Naive thymus-derived CD8-positive, alpha-beta T cell (primary cell): ENCODE measurements at places on chromosomes 7 and 10. TPM values are rescaled to one million over a fixed set of nuclear protein-coding genes. Genes with fewer than 3 reads are reported as not detected.

- peaks cover 5% of the 10 kb centered on the region for H3K36me3 ChIP-seq
- H3K4me3 ChIP-seq: no peak overlapping the region
- DNase-seq: no peak
Observed at GRCh38 chr10:84783386-84783785, 455.0 kb downstream of the CCSER2 start.

DNA sequence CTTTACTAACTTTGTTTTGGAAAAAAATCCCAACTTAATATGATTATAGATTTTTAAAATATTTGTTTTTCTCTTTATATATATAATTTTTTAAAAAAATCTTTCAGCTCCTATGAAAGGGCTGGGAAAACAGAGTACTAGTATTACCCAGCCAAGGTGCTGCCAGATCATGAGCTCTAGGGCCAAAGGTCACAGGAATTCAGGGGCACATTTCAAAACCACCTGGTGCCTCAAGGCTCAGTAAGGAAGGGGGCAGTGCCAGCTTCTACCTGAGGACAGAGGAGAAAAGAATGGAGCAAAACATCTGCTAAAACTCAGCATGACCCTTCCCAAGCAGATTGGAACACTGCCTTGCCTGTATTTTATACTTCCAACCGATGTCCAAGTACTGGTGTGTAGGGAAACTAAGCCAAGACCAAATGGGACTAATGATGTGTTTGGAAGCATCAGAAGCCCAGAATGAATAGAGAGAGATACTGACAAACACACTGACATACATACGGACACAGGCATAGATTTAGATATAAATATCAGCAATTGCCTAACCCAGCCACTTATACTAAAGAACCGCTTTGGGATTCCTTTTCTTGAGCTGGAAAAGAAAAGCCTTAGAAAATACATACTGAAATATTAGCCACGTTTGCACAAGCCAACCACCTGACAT is 667.3 kb downstream of the PARD3 start:
- H3K36me3 ChIP-seq: no peaks in the 10 kb centered on the region
- H3K27me3 ChIP-seq: no peaks in the 10 kb centered on the region
- H3K4me1 ChIP-seq: no peaks in the 10 kb centered on the region
- H3K27ac ChIP-seq: no peak overlapping the region

DNA sequence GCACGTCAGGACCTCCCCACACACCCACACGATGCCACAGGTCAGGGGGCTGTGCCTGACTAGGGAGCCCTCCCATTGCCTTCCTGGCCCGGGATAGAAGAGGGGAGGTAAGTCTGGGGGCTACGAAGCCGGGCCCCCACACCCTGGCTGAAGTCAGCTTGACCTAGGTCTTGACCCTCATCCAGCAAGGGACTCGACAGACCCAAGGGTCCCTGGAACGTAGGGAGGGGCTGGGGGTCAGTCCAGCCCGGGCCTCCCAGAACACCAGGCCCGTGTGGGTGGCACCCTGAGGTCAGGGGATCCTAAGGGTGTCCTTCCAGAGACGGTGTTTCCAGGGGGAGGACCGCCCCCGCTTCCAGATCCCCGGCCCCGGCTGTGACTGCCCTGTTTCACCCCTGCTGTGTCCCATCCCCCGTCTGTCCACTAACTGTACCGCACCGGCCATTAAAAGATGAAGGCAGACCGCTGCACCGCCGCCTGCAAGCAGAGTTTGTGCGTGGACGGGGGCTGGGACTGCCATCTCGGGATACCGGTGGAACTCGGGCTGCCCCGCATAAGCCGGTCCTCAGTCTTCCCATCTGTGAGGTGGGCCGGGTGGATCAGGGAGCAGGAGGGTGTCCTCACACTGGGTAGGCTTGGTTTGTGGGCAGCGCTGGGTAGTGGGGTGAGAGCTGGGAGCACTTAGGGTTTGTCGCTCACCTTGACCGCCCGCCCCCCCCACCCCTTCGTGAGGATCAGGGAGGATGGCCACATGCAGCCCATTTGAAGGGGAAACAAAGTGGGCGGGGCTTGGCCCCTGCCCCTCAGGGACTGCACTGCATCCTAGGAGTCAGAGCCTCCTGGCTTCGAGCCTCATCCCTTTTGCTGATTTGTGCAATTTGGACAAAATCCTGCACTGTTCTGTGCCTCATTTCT is 21.1 kb downstream of the SLC29A4 start:
- no peaks in the 10 kb centered on the region for H3K27me3 ChIP-seq
- no peak for DNase-seq
- no peaks in the 10 kb centered on the region for H3K36me3 ChIP-seq
- no peak overlapping the region for H3K27ac ChIP-seq
- H3K4me3 ChIP-seq: no peak overlapping the region

Gene NYAP1
- not detected for polyA plus RNA-seq

Gene GNA12
- polyA plus RNA-seq: 13.7 TPM

Gene EVX1
- not detected for polyA plus RNA-seq

Gene MALSU1
- polyA plus RNA-seq: 47.6 TPM

DNA sequence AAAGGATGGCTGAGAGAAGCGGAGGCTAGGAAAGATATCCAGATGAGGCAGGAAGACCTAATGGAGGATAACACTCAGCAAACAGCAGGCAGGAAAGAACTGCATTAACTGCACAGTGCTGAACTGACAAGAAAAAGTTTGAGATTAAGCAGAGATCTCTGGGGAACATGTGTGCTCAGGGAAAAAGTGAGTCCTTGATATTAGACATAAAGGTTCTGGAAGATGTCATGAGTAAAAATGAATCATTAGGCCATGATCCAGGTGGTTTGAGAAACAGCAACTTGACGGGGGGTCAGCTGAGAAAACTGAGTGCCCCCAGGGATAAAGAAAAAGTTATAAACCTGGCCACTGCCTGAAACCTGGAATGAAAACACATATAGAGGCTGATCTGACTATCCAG is 27.3 kb upstream of the ANK3 start:
- no peak for DNase-seq
- no peak overlapping the region for H3K4me3 ChIP-seq
- no peaks in the 10 kb centered on the region for H3K27me3 ChIP-seq
- no peaks in the 10 kb centered on the region for H3K4me1 ChIP-seq

Gene TMEM184A
- not detected for polyA plus RNA-seq

Gene MRC1
- polyA plus RNA-seq: not detected

DNA sequence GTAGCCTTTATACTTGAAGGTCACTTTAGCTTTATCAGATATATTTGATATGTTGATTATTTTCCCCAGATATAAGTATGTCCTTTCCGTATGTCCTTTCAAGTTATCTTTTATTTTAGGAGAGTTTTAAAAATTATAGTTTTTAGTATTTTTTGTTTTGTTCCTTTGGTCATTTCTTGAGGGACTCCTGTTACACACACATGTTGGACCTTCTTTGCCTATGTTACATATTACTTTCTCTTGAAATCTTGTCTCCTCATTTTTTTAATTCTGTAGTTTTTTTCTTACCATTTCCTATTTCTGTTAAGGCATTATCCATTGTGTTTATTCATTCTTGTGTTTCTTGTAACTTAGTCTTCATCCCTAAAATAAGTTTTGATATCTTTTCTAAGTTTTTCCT is 23.9 kb downstream of the GLCCI1 start:
- no peaks in the 10 kb centered on the region for H3K27me3 ChIP-seq
- DNase-seq: no peak
- H3K4me1 ChIP-seq: peaks cover 54% of the 10 kb centered on the region
- H3K27ac ChIP-seq: no peak overlapping the region

GRCh38 chr7:156274557-156274956 is 366.0 kb upstream of the RNF32 start:
- H3K4me3 ChIP-seq: no peak overlapping the region
- H3K27me3 ChIP-seq: peaks cover 4% of the 10 kb centered on the region
- no peaks in the 10 kb centered on the region for H3K4me1 ChIP-seq
- no peak overlapping the region for H3K27ac ChIP-seq
- DNase-seq: no peak
- H3K36me3 ChIP-seq: no peaks in the 10 kb centered on the region

Gene CTAGE6
- 0.08 TPM for polyA plus RNA-seq

Gene CYP26A1
- not detected for polyA plus RNA-seq

DNA sequence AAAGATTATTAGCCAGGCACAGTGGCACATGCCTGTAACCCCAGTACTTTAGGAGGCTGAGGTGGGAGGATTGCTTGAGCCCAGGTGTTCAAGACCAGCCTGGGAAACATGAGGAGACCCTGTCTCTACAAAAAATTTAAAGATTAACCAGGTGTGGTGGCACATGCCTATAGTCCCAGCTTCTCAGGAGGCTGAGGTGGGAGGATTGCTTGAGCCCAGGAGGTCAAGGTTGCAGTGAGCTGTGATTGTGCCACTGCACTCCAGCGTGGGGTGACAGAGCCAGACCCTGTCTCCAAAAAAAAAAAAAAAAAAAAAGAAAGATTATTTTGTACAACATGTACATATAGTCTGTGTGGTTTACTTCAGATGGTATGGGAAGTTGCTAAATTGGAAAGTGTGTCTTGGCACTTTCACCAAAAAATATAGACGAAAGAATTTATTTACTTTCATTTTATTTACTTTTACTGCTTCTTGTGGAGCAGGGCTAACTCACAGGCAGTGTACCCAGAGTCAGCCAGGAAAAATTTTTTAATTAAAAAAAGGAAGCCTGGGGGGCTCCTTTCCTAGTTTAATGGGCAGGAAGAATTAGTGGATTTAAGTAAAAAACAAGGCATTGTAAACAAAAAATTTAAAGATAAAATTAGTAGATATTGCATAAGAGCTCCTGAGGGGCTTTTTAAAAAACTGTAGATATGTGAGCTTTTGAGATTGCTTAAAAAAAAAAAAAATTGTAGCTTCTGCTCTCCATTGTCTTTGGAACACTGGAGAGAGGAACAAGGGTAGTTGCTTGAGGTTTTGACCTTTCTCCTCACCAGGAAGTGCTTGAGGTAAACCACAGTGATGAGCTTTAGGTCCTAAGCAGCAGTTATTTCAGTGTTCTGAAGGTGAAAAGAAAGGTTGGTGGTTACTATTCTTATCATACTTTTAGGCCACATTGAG is 44.6 kb upstream of the VDAC2 start:
- H3K36me3 ChIP-seq: peaks cover 25% of the 10 kb centered on the region
- peak overlapping the region; percentile 71 for H3K4me3 ChIP-seq
- peak overlapping the region; percentile 88 for H3K27ac ChIP-seq
- H3K27me3 ChIP-seq: no peaks in the 10 kb centered on the region

GRCh38 chr7:146201945-146202344 is 85.3 kb downstream of the CNTNAP2 start:
- no peak overlapping the region for H3K27ac ChIP-seq
- H3K36me3 ChIP-seq: no peaks in the 10 kb centered on the region
- H3K4me1 ChIP-seq: no peaks in the 10 kb centered on the region
- no peak for DNase-seq

GRCh38 chr10:111515706-111516105 is 438.9 kb downstream of the ADRA2A start:
- no peaks in the 10 kb centered on the region for H3K4me1 ChIP-seq
- H3K4me3 ChIP-seq: no peak overlapping the region
- H3K27ac ChIP-seq: no peak overlapping the region

Gene DBF4
- polyA plus RNA-seq: 24.6 TPM

GRCh38 chr7:132076301-132077035 is 499.8 kb downstream of the PLXNA4 start:
- H3K27ac ChIP-seq: no peak overlapping the region
- H3K27me3 ChIP-seq: peaks cover 37% of the 10 kb centered on the region
- H3K4me3 ChIP-seq: no peak overlapping the region
- no peaks in the 10 kb centered on the region for H3K36me3 ChIP-seq

DNA sequence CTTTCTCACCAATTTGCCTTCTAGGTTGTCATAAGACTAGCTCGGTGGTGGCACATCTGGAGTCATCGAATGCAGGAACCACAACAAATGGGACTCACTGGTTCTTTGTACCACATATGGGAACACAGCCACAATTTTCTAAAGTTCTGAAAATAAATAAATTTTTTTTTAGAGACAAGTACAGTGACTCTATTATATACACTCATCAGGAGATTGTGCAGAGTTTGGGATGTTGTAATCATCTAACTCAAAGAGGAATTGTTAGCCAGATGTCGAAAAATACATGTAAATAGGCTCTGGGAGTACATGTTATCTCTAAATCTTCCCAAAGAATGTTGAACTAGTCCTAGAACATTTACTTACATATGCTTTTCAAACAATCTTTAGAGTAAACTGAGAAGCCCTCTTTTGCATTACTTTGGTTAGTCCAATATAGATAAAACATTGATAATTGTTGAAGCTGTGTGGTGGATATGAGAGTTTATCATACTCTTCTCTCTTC is 19.6 kb upstream of the SEPTIN7 start:
- no peak for DNase-seq
- H3K4me1 ChIP-seq: no peaks in the 10 kb centered on the region
- H3K27me3 ChIP-seq: no peaks in the 10 kb centered on the region

DNA sequence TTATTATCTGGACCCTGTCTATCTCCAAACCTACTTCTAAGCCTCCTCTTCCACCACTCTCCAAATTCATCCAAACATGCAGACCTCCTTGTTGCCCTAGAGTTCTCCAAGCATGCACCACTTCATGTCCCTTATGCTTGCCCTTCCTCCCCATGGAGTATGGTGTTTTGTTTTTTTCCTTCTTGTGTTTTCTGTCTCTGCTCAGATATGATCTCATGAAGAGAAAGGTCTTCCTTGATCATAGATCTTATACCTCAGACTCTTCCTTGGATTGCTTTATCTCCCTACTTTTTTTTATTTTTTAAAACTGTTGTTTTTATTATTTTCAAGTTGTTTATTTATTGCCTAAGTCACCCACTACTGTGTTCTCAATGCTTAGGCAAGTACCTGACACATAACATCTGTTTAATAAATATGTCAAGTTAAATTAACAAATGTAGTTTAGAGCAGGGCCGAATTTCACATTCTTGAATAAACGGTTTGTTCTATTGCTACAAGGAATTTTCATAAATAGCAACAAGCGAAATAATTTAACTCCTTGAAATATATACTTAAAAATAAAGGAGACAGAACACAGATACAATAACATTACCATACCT is 84.5 kb downstream of the HGF start:
- H3K27ac ChIP-seq: no peak overlapping the region
- no peak overlapping the region for H3K4me3 ChIP-seq
- H3K27me3 ChIP-seq: no peaks in the 10 kb centered on the region
- H3K36me3 ChIP-seq: no peaks in the 10 kb centered on the region
- H3K4me1 ChIP-seq: no peaks in the 10 kb centered on the region

GRCh38 chr10:114816308-114816707 is 5.3 kb upstream of the FHIP2A start:
- H3K36me3 ChIP-seq: no peaks in the 10 kb centered on the region
- no peak for DNase-seq
- H3K4me1 ChIP-seq: peaks cover 3% of the 10 kb centered on the region
- H3K27me3 ChIP-seq: peaks cover 5% of the 10 kb centered on the region

GRCh38 chr7:9091282-9091681 is 657.9 kb downstream of the NXPH1 start:
- no peaks in the 10 kb centered on the region for H3K4me1 ChIP-seq
- H3K36me3 ChIP-seq: no peaks in the 10 kb centered on the region
- H3K27me3 ChIP-seq: no peaks in the 10 kb centered on the region
- no peak for DNase-seq
- no peak overlapping the region for H3K27ac ChIP-seq
- no peak overlapping the region for H3K4me3 ChIP-seq

GRCh38 chr7:72030994-72031667 is 381.0 kb downstream of the CALN1 start:
- H3K4me3 ChIP-seq: no peak overlapping the region
- H3K27me3 ChIP-seq: peaks cover 2% of the 10 kb centered on the region
- no peaks in the 10 kb centered on the region for H3K4me1 ChIP-seq
- DNase-seq: no peak
- no peaks in the 10 kb centered on the region for H3K36me3 ChIP-seq
- H3K27ac ChIP-seq: no peak overlapping the region

- H3K27me3 ChIP-seq: peaks cover 18% of the 10 kb centered on the region
- H3K4me3 ChIP-seq: no peak overlapping the region
- peaks cover 9% of the 10 kb centered on the region for H3K36me3 ChIP-seq
- H3K4me1 ChIP-seq: no peaks in the 10 kb centered on the region
- peak; percentile 25 for DNase-seq
- no peak overlapping the region for H3K27ac ChIP-seq
Observed at GRCh38 chr10:27783660-27784059, 38.0 kb upstream of the MKX start.
